Adipocyte (in vitro differentiated cells): ENCODE measurements at places on chromosomes 13 and 19.

- DNase-seq: no peak
These were observed 574 bp downstream of the CYP2S1 start for GRCh38 chr19:41193430-41194156.

DNA sequence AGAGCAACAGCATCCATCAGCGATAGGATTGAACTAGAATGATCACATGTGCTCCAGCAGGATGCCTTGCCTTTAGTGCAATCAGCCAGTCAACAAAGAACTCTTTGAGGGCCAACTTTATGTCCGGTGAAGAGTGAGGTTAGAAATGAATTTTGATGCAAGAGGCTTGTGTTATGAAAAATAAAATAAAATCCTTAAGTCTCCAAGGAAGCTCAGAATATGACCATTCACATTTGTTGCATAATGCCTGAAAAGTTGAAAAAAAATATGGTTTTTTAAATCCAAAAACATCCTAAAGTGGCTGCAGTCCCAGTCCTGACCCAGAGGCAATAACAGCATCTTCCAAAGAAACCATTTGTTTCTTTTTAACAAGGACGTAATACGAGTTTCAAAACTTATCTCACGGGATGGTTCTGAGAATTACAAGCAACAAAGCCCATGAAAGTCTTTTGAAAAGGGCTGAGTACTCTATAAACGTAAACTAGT lies 61.3 kb downstream of the DCLK1 start:
- peak; percentile 90 for DNase-seq

GRCh38 chr19:5652261-5652660 lies 28.1 kb downstream of the MICOS13 start:
- DNase-seq: no peak

DNA sequence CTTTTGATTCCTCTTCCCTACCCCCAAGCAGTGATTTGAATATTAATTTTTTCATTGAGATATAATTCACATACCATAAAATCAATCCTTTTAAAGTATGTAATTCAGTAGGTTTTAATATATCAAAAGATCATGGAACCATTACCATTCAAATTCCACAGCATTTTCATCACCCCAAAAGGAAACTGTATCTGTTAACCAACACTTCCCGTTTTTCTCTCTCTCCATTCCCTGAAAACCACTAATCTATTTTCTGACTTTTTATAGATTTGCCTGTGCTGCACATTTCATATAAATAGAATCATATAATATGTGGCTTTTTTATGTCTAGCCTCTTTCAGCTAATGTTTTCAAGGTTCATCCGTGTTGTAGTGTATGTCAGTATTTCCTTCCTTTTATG lies 107.1 kb downstream of the PAN3 start:
- DNase-seq: no peak

GRCh38 chr13:30325668-30326067 lies 18.3 kb upstream of the KATNAL1 start:
- DNase-seq: no peak

- DNase-seq: no peak
These were observed 54.7 kb upstream of the HTR2A start for GRCh38 chr13:46951516-46951915.

DNA sequence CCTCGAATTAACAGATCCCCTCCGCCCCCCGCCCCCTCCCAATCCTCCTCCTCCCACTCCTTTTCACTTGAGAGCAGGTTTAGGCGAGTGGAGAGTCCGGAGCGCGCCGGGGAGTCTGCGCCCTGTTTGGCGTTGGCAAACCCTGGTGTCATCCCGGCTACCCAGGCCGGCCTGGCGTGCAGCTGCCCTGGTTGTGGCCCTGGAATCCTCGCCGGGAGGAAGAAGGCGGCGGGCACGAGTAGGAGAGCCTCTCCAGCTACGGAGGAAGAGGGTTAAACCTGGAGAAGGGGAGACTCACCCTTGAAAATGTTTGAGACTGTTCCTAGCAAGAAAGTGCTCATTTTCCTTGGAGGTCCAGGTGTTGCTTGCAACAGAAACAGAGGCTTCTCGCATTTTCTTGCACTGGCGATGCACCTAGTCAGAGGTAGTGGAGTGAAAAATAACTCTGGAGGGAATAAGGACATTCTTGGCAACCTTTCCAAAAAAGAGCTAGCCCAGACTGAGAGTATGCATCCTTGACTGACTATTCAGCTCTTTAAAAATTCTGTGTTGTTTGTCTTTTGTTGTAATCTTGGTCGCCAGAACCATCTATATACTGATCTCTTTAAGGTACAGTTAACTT lies 1.3 kb upstream of the SOX21 start:
- DNase-seq: no peak

- no peak for DNase-seq
These were observed 24.7 kb downstream of the ZNF564 start for GRCh38 chr19:12526542-12526941.

GRCh38 chr13:30851697-30852096 lies 54.4 kb upstream of the MEDAG start:
- DNase-seq: no peak

- no peak for DNase-seq
These were observed 11.1 kb downstream of the GRAMD1A start for GRCh38 chr19:35011091-35011689.

DNA sequence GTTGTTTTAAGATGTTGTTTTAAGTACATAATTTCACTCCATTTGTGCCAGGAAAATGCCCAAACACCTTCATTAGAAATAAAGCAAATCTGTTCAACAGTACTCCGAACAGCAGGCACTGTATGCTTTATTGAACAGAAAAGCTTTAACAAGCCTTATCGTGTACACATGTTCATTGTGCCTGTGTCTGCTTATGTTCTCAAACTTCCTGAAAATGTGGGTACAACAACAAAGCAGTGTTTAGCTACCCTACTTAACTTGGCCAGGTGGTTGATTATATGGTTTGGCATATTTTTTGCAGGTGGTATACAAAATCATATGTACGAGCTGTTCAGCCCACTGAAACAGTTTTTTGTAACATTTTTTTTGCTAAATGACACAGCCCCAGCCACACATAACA lies 718.0 kb downstream of the DACH1 start:
- no peak for DNase-seq
